ENCODE measurements at places on chromosomes 4 and X.
A peak's percentile ranks its signal among the peaks of the same experiment; 100 is the strongest.

DNA sequence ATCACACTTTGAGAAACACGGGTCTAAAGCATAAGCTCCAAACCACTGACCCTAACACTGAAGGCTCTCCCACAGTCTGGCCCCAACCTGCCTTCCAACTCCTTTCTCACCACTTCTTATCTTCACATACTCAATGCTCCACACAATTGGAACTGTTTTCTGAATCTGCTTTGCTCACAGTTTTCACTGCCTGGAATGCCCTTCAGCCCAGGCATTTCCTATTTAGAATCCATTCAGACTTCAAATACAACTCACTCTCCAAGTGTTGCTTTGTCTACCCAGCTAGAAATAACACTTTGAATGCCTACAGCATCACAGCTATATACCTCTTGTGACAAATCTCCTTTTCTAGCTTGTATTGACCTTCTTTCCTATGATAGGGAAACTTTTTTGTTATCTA is 10.2 kb downstream of the OTUD4 start:
- no peak for DNase-seq

- no peak for DNase-seq
Measured at GRCh38 chr4:186563761-186564160, 8.4 kb upstream of the MTNR1A start.

DNA sequence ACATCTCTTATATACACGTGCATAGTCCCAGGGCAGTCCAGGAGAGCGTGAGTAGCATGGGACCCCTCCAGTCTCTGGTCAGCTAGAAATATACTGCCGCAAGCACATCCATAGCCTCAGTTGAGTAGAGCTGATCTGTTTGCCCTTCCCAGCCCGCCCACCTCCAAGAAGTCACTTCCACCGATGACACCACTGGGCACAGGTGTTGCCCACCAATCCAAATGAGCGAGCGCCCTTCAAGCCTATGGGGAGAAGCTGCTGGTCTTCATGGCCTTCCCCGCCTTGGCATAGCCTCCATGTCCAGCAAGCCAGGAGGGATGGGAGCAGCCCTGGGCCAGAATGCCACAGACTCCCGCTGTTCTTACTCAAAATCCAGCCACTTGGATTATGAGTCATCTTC is 10.2 kb downstream of the DUSP9 start:
- DNase-seq, result no peak

DNA sequence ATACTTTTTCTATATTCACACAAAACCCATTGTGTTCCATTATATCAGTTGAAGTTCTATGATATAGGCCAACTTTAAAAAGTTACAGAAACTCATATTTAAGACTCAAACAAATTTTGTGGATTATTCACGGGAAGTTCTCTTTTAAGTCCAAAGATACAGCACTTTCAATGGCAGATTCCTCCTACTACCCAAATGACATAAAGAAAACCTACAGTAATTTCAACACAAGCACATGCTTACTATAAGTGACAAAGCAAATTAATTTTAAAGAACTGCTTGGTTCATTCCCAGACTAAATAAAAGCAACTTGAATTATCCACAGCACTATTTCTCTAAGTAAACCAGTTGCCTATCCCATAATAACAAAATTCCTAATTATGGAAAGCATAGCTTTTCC is 4.1 kb downstream of the PPA2 start:
- DNase-seq, result no peak

DNA sequence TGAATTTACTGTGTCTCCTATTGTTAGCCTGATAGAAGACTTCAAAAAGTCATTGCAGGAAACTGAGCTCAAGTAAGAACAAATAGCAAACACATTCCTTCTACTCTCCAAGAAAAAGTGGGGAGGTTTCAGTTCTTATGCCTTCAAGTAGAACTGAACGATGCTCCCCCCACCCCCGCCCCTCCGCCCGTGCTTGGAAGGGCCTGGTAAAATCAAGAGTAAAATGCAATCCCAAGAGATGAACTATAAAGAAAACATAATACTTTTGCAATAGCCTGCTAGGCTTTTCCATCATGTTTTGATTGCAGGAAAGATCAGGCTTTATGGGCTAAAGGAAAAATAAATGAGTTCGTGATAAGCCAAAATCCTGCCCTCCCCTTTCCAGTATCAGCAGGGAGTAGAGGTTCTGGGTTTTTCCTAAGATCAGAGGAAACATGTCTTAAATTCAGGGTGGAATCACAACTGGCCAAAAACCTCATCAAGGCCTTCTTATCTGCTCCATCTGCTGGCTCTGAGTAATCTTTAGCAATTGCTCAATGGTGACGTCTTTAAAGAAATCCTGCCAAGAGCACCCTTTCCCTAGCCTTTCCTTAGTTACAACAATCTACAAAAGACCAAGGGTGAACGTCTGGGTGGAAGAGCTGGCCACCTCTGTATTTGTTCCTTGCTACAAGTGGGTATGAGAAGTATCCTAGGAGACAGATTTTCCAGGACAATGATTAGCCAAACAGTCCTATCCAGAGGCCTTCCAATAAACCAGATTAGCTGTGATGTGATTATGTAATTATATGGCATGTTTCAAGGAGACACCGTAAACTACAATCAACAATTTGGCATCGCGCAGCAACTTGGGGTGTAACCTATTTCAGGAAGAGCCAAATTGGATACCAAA is 66.3 kb upstream of the FAM9C start:
- no peak for DNase-seq

DNA sequence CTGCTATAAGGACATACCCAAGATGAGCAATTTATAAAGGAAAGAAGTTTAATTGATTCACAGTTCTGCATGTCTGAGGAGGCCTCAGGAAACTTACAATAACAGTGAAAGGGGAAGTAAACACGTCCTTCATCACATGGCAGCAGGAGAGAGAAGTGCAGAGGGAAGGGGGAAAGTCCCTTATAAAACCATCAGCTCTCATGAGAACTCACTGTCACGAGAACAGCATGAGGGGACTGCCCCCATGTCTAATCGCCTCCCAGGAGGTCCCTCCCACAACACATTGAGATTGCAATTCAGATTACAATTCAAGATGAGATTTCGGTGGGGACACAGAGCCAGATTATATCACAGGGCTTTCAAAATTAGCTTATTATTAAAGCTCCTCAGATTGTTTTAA is 209.5 kb upstream of the PPP3CA start:
- no peak for DNase-seq

GRCh38 chrX:44784241-44784640 is 59.6 kb upstream of the DUSP21 start:
- DNase-seq, result no peak

- DNase-seq, result no peak
Measured at GRCh38 chr4:30950737-30951136, 230.6 kb downstream of the PCDH7 start.

DNA sequence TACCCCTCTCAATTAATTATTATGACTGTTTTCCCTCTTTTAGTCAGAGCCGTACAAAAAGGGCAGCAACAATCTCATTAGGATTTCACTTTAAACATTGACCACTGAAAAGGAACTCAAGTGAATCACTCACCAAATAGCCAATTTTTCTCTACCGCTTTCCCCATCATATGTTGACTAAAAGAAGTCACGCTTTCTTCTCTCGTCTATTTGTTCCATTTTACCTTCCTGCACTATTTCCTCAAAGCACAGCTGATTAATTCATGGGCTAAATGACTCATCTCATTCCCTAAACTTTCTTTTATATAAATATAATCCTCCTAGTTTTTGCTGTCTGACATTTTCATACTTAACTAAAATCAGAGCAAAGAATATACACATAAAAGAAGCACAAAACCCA is 8.2 kb downstream of the MID1 start:
- no peak for DNase-seq

DNA sequence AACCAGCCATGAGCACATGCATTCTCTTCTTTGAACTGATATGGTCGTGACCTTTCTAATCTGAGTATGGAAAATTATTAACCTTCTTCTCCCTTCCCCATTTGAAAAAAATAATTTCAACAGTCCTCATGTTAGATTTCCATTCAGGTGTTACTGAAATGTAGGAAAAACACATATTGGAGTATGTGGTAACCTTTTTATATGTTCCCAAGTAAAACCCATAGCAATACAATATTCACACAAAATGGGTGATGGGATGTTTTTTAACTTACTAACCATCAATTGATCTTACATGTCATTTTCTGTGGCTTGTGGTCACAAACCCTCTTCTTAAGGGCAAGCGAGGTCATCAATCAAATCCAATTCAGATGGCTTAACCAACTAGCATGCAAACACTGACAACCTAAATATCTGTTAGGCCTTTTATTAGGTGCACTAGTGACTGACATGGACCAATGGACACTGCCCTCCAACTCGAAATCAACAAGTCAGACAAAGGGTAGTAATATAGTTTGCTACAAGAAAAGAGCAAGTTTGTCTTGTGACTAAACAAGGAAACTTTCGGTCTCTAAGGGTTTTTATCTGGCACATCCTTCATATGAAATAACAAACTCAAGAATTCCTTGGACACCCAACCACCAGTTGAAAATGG is 74.3 kb downstream of the CAMK2D start:
- DNase-seq, result no peak

DNA sequence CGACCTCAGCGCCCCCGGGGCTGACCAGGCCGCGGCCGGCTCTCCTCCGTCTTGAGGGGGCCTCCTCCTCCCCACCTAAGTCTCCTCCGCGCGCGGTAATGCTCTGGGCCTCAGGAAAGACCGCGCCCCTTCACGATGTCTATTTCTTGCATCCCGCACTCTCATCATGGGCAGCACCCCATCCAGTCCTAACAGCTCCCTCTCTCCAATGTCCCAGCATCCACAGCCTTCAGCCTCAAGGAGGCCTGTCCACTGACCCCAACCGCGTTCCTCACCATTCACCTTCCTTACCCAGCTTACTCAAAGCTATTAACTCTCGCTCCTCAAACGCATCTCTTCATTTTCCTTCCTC is 77.5 kb downstream of the MAGED4 start:
- no peak for DNase-seq

DNA sequence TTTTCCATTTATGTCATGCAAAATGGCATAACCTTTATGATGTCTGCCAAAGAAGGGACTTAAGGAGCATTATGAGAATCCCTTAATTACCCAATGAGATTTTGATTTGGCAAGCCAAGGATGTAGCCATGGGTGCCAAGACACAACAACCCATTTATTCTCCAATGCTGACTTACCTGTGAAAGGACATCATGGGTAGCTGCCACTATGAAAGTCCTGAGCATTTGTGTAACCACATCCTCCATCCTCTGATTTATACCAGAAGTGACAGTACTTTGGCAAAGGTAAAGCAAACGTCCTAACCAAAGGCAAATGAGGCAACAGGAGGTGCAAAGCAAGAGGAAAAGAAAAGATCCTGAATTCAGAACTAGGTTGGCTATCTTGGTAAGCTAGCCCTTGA is 87.3 kb upstream of the EMCN start:
- no peak for DNase-seq

DNA sequence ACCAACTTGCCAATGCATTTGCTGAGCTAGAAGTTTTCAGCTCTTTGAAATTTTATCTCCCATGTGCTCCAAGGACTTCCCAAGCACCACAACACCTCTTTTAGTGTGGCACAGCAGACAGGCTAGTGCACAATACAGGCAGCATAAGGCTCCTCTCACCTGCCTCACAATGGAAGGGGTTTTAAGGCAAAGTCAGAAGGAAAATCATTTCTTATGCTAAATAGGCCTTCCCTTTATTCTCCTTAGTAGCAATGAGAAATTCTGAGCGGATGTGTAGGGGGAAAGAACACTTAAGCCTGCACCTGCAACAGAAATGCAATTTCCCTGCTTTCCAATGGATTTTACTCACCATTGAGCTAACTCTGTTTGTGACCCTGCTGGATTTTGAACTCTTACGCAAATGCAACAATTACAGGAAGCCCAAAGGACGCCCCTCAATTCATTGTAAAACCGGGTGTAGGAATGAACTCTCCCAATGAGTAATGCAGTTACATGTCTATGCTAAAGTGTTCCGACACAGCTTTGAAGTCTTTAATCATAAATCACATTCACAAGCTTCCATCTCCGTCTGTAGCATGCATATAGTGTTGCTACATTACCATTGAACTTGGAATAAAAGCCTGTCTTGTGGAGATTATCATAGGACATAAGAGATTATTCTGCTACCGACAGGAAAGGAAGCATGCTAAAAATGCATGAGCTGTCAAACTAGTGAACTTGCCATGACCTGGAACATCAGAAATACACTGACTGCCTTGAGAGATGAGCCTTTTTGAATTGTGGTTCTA is 1084.9 kb downstream of the RPA4 start:
- no peak for DNase-seq

DNA sequence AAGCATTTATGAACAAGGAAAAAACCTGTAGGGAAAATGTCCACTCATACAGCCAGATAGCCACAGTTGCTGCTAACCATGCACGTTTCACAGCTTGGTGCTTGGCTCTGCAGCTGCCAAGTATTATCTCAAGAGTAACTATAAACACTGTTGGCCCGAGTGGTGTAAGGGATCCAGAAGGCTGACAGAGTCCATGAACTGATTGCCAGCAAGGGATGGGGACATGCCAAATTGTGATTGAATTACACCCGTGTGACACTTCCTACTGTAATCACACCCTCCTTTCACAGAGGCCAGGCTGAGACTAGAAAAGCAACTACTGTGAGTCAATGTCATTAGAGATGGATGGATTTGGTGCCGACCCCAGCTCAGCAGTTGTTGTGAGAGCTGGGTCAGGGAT is 223.9 kb upstream of the ANKRD50 start:
- DNase-seq, result peak; percentile 18

- peak; percentile 12 for DNase-seq
Measured at GRCh38 chr4:185304944-185305690, 90.6 kb downstream of the LRP2BP start.

DNA sequence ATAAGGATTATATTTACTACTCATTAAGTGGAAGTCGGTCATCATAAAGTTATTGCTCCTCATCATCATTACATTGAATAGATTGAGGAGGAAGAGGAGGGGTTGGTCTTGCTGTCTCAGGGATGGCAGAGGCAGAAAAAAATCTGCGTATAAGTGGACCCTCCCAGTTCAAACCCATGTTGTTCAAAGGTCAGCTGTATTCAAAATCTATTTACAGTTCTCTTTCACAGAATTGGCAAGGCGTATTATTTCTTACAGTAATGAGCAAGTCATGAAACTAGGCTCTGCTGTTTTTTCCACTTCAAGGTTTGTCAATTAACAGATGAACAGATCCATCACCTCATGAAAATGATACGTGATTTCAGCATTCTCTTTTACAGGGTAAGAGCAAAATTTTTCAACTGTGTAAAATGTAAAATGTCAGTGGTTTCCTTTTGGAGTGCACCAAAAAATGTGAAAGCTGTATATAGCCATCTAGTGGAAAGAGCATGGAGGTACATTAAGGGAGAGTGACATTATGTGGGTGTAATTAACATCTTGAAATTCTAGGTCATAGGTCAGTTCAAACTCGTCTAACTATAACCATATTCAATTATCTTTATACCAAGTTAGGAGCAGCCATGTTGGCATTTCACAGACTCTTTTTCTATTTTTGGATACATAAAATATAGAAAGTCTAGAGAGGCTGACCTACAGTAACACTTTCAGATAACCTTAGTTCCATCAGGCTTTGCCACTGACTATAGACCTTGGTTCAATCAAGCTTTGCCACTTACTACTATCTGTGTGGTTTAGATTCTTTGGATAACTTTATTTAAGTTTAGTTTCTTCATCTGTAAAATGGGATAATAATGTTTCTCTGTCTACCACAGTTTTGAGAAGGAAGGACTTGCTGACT is 30.1 kb downstream of the NEIL3 start:
- DNase-seq, result peak; percentile 13

GRCh38 chr4:40564815-40565483 is 64.7 kb downstream of the RBM47 start:
- no peak for DNase-seq

Measured in SK-N-DZ (cell line).